H4 (cell line): ENCODE measurements at places on chromosomes 5 and 9. TPM values are rescaled to one million over a fixed set of nuclear protein-coding genes. Genes with fewer than 3 reads are reported as not detected.

DNA sequence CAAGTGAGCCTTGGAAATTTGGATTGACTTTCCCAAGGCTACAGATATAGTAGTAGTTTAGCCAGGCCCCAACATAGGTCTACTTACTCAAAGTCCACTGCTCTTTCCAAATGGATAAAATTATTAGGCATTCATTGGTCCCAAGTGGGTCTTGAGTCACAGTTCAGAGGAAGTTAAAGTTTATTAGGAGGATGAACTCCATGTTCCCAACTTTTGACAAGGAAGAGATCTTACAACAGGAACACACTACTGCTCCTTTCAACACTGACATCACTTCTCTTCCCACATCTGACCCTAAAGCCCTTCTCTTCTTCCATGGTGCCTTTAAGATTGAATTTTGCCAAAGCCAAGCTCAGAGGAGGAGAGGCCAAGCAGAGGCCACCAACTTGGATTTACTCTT is 234.5 kb upstream of the TRIM32 start:
- no peak for DNase-seq

CDKN2AIPNL gene
- total RNA-seq = 83.0 and 87.8 TPM in 2 replicates

DNA sequence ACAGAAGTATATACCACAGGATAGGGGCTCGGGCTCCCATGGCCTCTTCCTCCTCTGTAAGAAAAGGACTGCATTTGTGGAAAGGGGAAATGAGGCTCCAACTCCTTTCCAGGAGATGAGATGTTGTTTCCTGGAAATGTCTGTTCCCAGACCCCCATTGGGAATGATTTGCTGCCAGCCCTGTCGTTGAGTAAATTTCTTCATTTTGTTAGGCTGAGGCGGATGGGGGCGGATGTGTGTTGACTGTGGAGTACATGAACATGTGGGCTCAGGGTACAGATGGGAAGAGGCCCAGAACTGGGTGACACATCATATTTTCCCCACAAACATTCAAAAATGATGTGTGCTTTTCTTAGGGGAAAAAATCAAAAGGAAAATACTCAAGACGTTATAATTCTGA is 28.8 kb upstream of the TNFAIP8 start:
- no peak for DNase-seq

DNA sequence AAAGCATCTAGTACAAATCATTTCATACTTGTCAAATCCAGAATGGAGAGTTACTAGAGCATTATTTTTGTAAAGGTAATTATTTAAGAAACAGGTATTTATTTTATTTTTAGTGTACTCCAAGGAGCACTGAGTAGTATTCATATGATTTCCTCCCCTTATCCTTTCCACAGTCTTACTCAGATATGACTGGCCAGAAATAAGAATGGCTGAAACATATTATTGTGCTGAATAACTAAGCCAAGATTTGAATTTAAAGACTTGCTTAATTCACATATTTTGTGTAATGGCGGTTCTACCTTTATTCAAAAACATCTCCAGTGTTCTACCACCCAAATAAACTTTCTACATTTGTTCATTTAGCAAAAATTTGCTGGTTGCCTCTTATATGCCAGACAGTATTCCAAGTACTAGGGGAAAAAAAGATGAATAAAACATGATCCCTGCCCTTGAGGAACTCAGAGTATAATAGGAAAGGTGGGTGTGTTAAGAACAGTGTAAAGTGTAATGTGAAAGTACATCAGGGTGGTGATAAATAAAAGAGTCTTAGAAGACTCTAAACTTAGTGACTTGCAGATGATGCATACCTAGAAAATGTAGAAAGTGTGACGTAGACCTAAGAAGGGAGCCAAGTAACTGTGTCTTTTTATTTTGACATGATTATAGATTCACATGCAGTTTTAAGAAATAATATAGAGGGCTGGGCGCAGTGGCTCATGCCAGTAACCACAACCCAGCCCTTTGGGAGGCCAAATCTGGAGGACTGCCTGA is 110.4 kb upstream of the GRHPR start:
- DNase-seq = no peak

DNA sequence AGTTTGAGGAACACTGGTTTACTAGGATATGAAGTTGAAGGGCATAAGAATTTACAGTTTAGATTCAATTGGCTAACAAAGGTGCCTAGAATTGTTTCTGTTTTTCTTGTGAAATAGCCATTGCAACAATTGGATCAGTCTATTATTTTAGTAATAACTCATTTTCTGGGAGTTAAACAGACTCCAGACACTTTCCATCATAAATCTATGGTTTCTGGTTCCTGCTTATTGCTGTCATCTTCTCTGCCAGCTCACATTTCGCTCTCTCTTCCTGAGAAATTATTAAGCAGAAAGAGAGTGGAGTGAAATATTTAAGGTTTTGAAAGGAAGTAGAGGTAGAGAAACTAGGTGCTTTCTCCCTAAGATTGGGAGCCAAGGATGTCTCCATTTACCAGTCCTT is 165.1 kb upstream of the PRR16 start:
- no peak for DNase-seq

DNA sequence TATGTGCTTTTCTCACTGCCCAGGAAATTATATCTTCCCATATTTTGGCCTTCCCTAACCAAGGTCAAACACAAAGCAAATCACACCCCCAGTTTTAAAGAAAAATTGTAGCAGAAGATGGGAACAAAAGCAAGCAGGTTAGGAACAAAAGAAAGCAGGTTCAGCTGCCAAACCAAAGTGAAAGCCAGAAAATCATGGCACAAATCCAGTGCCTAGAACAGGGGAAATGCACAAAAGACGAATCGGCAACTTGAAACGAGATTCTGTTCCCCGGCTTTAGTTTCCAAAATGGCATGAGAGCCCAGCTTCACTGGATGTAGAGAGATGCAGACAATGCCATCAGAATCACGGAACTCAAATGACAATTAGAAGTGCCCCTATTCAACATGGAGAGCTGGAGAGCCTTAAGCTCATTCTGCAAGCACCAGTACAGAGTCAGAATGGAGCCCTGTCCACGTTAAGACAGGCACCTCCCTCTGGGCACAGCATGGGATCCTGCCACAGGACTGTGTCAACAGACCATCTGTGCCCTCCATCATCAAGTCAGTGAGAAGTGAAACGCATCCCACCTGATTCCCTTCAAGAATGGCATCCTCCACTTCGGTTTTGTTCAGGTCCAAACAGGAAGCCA is 13.8 kb downstream of the DNAH5 start:
- DNase-seq = no peak

- no peak for DNase-seq
Measured at GRCh38 chr5:91291628-91292569, 91.2 kb downstream of the ARRDC3 start.

TLE1 gene
- 6.2 and 8.7 TPM in 2 replicates for total RNA-seq

PCDHA12 gene
- 0.21 and 0.60 TPM in 2 replicates for total RNA-seq

DNA sequence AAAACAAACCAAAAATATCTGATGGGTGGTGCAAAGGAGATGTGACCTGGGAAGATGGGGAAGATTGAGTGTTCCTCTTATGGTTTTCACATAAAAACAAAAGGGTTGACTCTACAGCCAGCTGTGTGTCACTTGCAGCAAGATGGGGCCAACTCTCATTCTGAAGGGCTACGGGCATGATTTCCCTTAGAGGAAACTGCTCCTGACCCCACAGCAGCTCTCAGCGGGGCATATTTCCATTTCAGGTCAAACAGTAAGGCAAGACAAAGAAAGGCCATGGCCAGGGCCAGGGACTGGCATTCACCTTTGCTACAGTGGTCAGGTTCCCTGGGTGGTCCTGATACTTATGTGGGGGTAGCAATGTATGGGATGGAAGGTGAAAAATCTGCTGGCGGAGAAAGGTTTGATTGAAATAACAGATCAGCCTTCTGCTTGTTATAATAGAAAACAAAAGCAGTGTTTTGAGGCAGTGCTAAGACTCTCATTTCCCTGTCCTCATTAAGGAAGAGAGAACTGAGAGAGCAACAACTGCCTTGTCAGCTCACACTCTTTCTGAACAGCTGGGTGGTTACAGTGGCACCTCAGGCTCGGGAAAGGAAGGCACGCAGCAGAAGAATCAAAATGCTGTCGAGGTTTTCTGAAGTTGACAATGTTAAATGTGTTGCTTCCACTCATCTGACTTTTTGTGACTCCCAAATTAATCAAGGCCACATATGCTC is 120.7 kb upstream of the PCA3 start:
- no peak for DNase-seq

- DNase-seq = no peak
Measured at GRCh38 chr9:35076848-35077247, 2.9 kb downstream of the FANCG start.
